Esophagus squamous epithelium (tissue), 5 donors: ENCODE measurements at places on chromosomes 2 and 18.

GRCh38 chr18:58862851-58863538 lies 1.7 kb upstream of the ZNF532 start:
- DNase-seq, result no peak

- no peak for DNase-seq
These were observed 1888.3 kb upstream of the CELF4 start for GRCh38 chr18:39453882-39454281.

DNA sequence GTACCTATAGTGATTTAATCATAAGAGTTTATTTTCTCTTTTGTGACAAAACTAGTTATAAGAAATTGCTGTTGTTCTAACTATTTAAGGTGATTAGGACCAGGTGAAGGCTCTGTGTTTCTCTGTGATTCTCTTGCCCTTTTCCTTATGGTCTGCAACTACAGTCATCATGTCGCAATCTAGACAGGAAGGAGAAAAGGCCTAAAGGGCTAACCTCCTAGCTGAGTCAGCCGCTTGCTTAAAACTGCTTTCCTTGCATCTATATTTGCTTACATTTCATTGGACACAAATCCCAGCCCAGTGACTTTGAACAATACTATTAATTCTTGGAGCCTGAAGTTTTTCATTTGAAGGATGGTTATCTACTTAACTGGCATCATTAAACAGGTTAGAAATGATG lies 93.1 kb downstream of the PIK3C3 start:
- no peak for DNase-seq

DNA sequence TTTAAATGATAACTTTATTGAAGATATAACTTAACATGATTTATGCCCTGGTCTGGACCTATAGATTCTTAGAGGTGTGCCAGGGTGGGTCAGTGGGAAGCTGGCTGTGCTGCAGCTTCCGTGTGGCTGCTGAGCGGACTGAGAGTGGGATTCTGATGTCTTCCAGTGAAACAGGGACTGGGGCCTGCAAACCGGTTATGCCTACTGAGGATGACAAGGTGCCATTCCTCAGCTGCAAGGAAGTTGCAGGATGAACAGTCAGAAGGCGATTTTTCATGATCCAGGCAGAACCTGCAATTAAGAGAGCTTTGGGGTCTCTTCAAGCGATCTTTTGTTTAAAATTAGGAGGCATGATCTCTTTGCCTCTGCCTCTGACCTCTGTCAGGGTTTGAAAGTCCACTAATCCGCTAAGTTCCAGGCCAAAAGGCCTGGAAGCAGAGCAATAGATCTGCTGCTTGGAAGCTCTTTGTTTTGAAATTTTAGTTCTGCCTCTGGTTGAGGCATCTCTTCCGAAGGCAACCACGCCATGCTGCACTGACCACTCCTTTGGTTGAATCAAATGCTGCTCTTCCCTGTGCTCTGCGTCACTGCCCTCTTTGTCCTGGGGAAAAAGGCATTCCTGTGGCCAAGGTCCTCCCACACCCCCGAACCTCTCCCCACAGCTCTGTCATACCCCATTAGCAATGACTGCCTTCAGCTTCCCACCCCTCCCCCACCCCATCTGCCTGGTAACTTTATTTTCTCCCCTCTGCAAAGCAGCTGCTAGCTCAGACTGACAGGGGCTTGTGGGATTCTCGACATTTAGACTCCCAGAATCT lies 2.0 kb downstream of the TMEM169 start:
- DNase-seq, result no peak

GRCh38 chr18:8765783-8766463 lies 60.6 kb downstream of the MTCL1 start:
- no peak for DNase-seq

GRCh38 chr2:212831671-212832199 lies 293.1 kb upstream of the ERBB4 start:
- no peak for DNase-seq

DNA sequence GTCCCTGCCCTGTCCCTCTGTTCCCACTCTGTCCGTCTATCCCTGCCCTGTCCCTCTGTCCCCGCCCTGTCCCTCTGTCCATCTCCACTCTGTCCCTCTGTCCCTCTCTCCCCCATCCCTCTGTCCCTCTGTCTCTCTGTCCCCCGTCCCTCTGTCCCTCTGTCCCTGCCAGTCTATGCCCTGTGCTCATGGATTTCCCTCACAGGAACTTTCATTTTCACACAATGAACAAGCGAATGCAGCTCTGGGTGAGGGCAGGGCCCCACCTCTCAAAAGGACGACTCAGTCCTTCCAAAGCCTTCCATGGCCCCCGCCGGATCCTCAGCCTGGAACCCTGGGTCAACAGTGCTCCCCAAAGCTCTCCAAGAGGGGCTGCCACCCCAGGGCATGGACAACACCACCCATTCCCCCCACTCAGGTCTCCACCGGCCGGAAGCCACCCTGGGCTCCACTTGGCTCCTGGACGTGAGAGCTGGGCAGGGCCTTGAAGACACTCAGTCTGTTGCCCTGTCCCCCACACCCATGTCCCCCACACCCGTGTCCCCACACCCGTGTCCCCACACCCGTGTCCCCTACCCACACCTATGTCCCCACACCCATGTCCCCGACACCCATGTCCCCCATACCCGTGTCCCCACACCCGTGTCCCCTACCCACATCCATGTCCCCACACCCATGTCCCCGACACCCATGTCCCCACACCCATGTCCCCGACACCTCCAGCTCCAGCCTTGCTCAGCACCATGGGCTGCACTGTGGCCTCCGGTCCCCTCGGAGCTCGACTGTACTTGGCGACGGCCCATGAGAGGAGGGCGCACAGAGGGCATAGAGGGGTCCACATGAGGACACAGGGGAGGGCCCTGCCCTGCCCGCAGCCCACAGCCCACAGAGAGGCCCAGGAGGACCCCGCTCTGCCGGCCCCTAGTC lies 156.0 kb downstream of the PXDN start:
- DNase-seq, result no peak

- no peak for DNase-seq
These were observed 272.9 kb upstream of the EPAS1 start for GRCh38 chr2:46024146-46024779.

DNA sequence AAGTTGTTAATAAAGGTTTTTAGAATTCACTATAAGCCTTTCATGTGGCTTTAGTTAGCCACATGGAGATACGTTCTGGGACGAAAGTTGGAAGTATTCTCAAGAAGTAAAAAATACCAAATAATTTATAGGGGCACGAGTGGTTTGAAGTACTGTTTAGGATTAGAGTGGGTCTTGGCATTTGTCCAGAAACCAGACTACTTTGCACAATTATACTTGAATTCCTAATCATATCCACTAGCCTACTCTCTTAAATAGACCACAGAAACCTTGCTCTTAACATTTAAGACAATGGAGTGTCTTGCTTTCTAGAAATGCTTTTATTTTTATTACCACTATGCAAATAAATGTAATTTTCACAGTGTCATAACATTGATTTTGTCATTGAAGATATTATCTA lies 44.6 kb downstream of the UBE2E3 start:
- DNase-seq, result no peak

- no peak for DNase-seq
These were observed 111.0 kb upstream of the MAP4K3 start for GRCh38 chr2:39547811-39548719.

GRCh38 chr2:238286551-238286950 lies 1.9 kb downstream of the PER2 start:
- DNase-seq, result no peak

GRCh38 chr2:111972955-111973565 lies 74.7 kb downstream of the MERTK start:
- no peak for DNase-seq

GRCh38 chr2:142142595-142142994 lies 11.8 kb upstream of the LRP1B start:
- DNase-seq, result no peak

GRCh38 chr2:218263817-218264641 lies 3.2 kb downstream of the GPBAR1 start:
- DNase-seq, result no peak

DNA sequence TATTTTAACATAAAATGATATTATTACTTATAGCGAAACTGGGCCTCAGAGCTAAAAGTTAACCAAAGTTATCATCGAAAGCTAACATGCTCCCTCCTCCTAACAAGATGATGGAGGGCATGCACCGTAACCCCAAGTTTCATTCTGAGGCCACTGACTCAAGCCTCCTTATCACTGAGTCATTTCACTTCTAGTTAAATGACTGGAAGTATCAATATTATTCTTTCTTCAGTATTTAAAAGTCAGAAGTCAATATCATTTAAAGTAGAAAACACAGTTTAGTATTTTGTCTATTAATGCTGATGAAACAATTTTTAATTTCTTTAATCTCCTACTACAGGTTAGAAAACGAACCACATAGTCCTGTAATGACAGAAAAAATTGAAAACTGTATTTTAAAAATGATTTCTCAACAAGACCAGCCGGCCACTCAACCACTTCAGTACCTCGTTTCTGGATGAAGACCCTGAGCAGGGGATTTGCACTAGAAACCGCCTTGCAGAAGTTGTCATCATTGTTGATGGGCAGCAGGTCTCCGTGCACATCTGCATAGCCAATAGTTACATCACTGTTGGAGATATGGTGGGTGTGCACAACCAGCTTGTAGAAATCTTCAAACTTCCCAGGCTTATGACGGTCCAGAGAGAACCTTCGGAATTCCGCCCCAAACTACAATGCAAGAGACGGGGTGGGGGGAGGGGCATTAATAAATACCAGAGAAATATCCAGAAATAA lies 44.9 kb downstream of the PARD6G start:
- no peak for DNase-seq

DNA sequence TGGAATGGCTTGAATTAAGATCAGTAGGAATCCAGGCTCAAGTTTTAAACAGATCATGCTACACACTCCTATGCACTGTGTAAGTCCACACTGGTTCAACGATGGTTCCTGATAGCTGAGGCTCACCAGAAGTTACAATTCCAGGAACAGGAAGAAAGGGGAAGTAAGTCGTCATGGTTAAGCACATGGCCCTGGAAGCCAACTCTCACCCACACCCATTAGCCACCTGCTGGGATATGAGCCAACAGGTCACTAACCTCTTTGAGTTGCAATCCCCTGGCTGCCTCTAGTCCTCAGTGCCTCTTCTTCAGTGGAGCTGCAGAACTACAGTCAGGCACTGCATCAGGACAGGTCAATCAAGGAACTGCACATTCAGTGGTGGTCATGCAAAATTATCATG lies 133.5 kb downstream of the TMEM182 start:
- no peak for DNase-seq

DNA sequence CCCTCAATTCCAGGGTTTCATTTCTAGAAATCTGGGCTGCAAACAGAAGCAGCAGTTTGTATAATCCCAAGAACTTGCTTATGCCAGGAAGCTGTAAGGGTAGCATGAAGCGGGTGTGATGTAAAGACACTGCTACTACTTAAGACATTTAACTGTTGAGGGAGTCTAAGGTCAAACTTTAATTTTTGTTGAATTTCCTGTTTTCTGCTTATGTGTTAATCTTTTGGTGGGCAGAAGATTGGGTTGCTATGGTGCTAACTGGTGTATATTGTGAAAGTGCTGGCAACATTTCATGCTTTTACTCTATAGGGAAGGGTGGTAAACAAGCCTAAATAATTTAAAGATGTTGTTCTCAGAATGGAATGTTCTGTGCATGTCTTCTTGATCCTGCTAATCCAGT lies 2.7 kb downstream of the NCOA1 start:
- DNase-seq, result no peak

DNA sequence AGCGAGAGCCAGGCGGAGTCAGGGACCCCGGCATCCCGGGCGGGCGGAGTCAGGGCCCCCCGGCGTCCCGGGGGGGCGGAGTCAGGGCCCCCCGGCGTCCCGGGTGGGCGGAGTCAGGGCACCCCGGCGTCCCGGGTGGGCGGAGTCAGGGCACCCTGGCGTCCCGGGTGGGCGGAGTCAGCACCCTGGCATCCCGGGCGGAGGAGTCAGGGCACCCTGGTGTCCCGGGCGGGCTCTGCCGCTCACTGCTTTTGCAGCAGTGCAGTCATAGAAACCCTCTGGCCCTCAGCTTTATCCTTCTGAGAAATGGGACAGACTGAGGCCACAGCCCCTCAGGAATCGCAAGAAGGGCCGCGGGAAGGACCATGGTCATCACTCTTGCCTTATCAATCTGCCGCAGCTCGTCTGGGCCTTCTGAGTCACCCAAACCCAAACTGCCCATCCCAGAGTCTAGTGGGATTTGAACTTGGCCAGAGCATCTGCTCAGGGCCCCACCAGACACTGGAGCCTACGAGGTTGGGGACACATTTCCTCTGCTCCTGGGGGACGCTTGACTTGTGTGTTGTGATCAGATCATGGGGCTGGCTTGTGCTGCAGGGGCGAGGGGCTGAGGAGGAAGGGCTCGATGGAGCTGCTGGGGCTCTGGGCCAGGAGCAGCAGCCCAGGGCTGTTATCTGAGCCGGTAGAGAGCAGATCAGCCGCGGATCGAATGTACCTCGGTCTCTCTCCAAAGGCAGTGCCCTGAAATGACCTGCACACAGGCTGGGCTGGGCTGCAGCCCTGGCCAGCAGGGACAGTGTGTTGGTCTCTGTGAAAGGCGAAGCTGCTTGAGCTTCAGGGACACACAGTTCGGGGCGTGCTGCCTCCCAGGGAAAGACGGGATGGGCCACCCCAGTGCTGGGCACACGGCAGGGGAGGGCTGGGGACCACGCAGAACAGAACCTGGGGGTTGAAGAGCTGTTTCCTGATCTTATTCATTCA lies 290.1 kb upstream of the HDAC4 start:
- DNase-seq, result no peak

DNA sequence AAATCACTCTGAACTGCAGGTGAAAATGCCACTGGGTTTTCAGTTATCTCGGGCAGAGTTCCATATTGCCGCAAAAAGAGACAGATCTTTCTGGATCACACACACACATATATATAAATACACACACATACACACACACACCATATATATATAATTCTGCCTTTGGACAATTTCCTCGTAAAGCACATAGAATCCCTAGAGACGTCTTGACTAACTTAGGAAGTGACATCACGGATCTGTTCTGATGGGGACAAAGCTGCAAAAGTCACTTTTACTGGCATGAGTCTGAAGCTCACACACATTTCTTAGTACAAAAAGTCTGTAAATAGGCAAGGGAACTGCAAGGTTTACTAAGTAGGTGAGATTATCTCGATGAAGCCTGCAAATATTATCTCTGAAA lies 28.6 kb upstream of the MBOAT2 start:
- no peak for DNase-seq

DNA sequence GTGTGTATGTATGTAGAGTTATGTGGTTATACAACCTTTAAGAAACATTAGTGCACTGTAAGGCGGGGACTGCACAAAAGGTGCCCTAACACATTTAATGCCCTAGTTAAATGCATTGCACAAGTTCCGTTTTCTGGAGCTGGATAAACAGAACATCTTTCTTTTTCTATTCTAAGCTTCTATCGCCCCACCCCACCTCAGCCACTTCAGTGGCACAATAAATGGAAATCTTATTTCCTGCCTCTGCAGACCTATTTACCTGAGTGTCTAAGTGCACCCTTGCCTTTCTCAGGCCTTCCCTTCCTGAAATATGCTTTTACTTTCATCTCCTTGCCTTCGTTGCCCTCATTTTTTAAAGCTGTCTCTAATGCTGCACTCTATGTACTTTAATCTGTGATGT lies 123.5 kb downstream of the TANC1 start:
- no peak for DNase-seq

GRCh38 chr2:96540136-96540535 lies 3.6 kb downstream of the ARID5A start:
- DNase-seq, result no peak

- no peak for DNase-seq
These were observed 38.5 kb downstream of the TRAF3IP1 start for GRCh38 chr2:238358769-238359168.
